AG09309 (cell line): ENCODE measurements at places on chromosomes 6 and 20.

- no peak for DNase-seq
Measured at GRCh38 chr20:36360429-36360828, 54.3 kb downstream of the DLGAP4 start.

DNA sequence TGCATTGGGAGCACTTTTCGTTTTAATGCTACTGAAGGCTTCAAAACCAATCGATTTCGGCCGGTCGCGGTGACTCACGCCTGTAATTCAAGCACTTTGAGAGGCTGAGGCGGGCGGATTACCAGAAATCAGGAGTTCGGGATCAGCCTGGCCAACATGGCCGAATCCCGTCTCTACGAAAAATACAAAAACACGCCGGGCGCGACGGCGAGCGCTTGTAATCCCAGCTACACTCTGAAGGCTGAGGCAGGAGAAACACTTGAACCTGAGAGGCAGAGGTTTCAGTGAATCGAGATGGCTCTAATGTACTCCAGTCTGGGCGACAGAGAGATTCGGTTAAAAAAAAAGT lies 58.4 kb downstream of the TRIM38 start:
- no peak for DNase-seq

DNA sequence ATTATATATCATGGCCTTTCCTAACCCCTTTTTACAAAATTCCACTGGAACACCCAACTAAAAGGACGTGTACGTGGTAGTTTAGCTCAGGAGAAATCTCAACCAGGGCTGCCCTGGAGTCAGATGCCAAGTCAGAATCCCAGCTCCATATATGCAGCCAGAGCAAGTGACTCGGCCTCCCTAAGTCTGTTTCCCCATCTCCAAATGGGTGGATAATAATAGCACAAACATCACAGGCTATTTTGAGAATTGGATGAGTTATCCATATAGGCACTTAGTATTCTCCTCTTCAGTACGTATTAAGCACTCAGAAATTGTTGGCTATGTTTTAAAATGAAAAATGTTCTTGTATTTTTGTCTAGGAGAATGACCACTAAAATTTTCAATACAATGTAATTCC lies 481.5 kb downstream of the CD109 start:
- no peak for DNase-seq

- DNase-seq = no peak
Measured at GRCh38 chr20:59207742-59208357, 44.2 kb downstream of the ZNF831 start.

DNA sequence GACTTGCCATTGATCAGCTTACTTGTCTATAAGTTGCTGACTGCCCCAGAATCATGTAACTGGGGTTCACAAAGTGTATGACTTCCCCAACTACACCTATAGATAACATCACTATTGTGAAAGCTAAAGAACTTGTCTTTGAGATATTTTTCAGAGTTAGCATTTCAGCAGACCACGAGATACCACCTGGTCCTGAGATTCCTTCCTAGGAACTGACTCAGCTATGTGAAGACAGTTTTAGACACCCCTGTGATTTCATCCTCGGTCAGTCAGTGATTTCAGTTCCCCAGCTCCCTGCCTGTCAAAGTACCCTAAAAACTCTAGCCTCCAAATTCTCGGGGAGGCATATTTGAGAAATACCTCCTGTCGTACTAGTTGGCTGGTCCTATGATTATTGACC lies 62.4 kb downstream of the TXNDC5 start:
- no peak for DNase-seq

DNA sequence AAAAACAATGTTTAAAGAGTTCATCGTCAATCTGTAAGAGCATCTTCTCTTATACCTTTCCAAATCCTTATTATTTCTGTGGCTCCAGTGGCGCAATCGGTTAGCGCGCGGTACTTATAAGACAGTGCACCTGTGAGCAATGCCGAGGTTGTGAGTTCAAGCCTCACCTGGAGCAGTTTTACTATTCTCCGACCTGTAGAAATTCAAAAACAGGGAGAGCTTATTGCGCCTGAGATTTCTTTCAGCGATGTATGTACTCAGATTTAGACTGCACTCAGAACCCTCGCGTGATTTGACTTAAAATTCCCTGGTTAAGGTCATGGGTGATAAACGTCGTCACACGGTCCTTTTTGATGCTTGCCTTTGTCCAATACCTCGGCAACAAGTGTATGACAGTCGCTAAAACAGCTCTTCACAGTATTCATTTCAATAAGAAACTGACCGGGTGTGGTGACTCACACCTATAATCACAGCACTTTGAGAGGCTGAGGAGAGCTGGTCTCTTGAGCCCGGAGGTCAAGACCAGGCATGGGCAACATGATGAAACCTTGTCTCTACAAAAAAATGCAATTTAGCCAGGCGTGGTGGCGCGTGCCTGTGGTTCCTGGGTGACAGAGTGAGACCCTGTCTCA lies 11.9 kb downstream of the GPX5 start:
- DNase-seq = no peak

DNA sequence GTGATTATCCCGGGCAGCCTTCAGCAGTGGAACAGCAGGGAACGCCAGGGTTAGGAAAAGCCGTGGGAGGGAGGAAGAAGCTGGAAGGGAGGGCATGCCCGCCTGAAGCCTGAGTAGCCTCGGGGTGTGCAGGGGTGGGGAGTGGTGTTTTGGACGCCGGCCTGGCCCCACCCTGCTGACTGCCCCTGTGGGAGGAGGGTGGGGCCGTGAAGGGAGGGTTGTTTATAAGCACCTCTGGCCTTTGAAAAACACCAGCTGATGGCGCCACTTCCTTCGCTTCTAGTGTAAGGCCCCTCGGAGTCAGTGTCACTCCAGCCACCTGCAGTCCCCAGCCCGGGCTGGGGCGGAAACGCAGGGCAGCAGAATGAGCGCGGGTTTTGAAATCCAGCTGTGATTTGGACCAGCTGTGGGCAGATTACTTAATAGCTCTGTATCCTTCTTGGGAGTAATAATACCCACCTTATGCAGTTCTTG lies 52.8 kb upstream of the BMP6 start:
- DNase-seq = peak; percentile 27
